NCI-H1105 (cell line): ENCODE measurements at places on chromosomes 2 and 18.

DNA sequence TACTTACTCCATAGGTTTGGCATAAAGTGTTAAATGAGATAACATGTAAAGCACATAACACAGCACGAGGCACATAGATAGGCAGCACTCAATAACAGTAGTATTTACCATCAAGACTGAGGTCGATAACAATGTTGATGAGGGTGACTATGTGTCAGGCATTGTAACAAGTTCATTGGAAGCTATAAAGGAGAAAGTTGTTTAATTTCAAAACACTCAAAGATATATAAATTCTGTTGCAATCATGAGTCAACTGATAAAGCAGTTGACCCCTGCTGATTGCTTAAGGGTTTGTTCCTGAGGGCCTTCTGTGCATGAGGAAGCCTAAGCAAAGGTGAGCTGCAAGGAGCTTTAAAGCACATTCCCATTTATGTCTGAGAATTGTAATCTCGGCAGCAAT is 760.5 kb downstream of the SATB2 start:
- no peak for DNase-seq

- DNase-seq: no peak
Measured at GRCh38 chr2:204608237-204608939, 63.1 kb downstream of the PARD3B start.

GRCh38 chr18:77103991-77104531 is 28.5 kb downstream of the MBP start:
- no peak for DNase-seq

DNA sequence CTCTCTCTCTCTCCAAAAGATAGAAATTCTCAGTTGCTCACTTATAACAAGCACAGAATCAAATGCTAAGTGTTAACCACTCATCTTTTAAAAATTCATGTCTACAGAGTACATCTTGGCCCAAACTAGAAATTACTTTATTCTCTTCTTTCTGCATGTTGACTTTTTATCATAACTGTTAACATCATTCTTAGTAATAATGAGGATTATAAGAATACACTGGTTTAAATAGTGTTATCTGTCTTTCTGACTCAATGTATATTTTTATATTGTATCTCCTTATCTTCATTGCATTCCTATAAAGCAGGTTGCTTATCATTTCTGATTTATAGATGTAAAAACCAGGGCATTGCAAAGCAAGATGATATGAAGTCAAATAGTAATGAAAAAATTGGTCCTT is 17.8 kb upstream of the KLF7 start:
- no peak for DNase-seq

DNA sequence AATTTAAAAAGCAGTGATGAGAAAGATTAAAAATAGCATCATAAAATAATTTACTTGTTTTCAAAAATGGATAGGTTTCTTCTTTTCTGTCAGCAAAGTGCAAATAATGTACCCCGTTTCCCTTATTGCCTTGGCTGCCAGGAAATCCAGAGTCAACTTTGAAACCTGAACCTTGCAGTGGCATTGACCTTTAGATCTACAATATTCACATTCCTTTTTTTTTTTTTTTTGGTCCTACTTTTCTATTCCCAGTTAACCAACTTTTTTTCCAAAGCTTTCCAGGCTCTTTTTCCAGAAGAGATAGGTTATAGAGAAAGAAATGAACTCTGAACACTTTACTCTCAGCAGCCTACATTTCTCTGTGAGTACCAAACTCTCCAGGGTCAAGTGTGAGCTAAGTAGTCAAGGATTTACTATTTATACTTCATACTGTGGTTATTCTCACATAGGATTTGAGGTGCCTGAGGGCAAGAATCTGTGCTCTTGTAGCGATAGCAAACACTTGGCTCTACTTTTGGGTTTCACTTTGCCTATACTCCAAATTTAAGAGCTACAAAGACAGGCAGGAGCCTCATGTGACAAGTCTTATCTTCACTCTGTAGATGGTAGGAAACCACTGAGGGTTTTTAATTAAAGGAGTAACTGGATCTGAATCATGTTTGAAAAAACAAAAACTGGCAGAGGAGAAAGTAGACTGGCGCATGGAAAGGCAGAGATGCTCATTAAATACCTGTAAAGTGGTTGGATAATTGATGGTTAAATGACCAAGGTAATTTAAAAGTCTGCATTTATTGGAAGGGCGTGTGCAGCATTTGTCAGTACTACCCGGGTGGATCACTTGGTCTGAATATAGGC is 63.2 kb upstream of the TMEM17 start:
- DNase-seq: no peak

DNA sequence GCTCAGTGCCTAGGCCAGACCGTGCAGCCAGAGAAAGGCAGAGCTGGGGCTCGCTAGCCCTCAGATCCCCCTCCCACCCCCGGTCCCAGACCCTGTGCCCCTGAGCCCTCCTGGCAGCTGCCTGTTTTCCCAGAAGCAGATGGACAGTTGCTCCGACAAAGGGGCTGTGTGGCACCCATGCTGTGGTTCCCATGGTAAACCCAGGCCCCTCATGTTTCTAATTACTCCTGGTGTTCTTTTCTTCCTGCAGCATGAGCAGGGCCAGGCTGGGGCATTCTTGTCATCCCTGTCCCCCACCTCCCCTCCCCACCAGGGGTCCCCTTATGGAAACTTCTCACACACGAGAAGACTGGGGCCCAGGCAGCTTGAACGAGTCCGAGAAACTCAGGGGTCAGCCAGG is 269.6 kb downstream of the HAUS1 start:
- DNase-seq: no peak

GRCh38 chr2:11245322-11245721 is 90.1 kb downstream of the SLC66A3 start:
- DNase-seq: no peak

- no peak for DNase-seq
Measured at GRCh38 chr2:238141541-238142318, 3.3 kb downstream of the KLHL30 start.

DNA sequence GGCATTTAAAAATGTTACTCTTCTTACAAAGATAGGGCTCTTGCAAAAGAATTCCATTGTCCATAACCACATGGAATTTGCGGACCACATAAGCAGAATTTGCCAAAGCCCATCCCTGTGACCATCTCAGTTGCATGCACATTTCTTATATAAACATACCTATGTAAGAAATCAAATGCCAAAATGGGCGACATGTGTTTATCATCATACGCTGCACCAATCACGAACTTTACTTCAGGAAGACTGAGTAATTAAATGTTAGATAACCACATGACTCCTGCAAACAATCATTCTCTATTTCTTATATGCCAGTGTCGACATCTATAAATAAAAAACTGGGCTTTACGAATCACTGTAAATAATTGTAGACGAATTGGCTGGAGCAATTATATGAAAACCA is 186.1 kb upstream of the RBMS1 start:
- no peak for DNase-seq

- DNase-seq: no peak
Measured at GRCh38 chr2:171651667-171652415, 35.4 kb upstream of the DYNC1I2 start.
